ENCODE measurements at places on chromosomes 2 and 18.
A peak's percentile ranks its signal among the peaks of the same experiment; 100 is the strongest.

GRCh38 chr2:121330921-121331320 is 45.9 kb upstream of the TFCP2L1 start:
- no peak for DNase-seq

DNA sequence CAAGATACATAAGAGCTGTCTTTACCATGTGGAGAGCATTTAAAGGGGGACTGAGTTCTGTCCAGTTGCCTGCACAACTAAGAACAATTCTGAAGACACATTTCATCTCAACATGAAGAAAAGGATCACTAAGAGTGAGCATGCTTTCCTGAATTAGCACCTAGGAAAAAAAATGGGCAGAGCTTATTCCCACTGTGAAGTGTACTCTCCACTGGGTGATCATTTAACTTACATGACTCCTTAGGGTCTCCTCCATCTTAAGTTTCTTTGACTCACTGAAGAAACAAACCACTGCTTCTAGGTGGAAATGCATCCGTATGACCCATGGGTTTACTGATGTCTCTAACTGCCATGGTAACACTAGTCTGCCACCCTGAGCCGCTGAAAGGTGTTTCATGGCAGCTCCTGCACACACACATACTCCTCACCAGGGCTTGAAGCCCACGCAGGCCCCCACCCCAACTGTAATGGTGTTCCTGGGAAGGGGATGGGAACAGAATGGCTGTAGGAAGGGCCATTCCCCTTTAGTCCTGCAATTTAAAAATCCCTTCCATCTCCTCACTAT is 27.1 kb downstream of the HDLBP start:
- DNase-seq: no peak

DNA sequence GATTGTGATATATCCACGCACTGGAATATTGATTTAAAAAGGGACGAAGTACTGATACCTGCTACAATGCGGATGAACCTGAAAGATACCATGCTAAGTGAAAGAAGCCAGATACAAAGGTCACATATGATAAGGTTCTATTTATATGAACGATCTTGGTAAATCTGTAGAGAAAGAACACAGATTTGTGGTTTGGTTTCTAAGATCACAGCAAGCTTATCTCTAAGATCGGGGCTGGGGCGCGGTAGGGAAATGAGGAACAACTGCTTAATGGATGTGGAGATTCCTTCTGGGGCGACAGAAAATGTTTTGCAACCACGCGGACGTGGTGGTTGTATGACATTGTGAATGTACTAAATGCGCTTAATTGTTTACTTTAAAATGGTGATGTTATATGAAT is 60.1 kb downstream of the NEDD4L start:
- DNase-seq: no peak

DNA sequence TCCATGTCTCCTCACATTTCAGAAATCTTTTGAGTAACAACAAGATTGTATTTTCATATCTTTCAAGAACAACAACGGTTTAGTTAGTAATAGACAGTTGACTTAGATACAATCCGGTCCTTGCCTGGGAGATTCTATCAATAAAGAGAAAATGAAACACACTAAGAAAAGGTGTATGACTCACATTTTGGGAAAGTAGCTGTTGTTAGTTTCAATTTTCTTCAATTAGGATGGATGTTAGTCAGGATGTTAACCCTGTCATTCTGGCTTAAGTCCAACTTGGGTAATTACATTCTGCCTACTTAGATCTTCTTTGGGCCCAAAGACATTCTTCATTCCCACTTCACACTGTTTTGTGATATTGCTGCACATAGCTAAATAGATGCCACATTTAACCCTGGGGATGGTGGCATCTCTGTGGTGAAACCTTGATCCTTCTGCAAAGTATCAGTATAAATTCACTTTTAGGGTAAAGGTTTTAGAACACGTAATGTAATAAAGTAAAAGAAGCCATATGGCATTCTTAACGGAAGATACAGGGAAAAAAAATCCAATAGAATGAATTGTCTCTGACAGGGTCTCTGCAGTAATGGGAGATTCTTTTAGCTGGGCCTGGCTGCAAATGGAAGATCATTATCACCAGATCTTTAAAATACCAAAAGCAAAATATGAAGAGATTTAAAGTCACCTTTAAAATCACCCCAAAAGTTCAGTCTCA is 365.5 kb downstream of the FIGN start:
- DNase-seq: no peak

DNA sequence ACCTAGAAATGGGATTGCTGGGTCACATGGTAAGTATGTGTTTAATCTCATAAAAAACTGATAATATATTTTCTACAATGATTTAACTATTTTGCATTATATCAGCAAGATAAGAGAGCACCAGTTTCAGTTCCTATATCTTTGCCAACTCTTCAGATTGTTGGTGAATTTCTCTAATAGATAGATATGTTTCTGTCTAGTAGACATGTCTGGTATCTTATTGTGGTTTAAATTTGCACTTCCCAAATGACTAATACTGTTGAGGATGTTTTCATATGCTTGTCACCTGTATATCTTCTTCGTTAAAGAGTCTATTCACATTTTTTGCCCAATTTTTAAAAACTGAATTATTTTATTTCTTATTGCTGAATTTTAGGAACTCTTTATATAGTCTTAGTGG is 113.8 kb upstream of the UXS1 start:
- DNase-seq: no peak

GRCh38 chr2:188668017-188668680 is 306.0 kb upstream of the COL3A1 start:
- no peak for DNase-seq

DNA sequence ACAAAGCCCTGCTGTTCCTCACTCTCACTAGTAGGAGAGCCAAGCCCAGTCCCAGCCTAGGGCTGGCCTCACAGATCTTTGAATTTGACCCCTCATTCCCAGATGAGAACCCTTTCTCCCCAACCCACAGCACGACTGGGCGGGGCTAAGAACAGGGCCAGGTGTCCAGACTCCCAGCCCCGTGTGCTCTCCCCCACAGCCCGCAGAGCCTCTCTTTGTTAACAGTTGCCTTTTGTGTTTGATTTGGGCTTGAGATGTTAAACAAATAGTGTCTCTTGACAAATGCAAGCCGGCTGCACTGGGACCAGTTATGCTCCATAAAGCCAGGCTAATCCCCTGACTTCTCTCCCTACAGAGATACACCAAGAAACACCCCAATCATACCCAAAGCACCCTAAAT is 4.7 kb upstream of the KCNK3 start:
- DNase-seq: no peak

DNA sequence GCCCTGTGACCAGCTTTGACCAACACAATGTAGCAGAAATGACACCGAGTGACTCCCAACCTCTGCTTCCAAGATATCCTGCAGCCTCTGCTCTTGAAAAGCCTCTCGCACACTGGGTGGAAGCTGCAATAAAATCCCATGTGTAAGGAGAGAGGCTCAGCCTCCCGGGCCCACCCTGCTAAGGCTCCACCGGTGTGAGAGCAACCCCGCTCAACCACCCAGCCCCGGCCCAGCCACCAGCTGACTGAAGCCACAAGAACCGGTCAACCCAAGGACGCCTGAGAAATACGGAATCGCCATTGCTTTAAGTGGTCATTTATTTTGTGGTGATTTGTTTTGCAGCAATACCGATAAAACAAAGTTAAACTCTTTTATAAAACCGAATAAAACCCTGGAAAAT is 452.8 kb upstream of the SMIM21 start:
- DNase-seq: no peak

DNA sequence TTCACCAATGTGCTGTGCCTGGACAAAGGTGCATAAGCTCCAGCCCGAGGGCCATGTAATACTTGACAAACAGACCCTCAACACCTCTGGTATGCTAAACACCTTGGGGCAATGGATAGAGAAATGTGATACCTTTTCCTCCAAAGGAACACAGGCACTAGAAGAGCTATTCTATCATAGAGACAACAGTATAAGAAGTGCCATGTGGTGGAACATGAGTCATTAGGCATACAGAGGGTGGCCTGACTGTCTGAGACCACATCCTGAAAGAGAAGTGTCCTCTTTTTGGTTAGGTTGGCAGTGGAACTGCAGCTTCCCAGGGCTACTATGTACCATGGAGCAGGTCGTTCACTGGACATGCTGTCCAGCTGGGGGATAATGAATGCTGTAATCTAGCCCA is 153.9 kb downstream of the INSIG2 start:
- DNase-seq: no peak

DNA sequence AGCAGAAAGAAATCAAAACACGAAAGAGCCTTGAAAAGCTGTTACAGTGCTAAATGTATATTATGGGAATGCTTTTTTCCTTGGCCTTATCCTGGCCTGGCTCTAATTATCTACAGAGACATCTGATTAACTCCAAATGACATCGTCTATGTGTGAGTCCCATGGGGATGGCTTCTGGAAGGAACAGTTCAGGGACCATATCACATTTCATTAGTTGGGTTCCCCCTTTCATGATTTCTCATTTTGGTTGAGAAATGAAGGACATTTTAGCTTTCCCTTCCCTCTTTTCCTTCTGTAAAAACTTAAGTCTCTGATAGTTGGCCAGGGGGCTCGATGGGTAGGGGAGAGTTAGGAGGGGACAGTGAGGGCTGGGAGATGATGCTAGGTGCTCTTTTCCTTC is 116.7 kb downstream of the PRKCE start:
- DNase-seq: no peak

- DNase-seq: no peak
Observed at GRCh38 chr18:77298172-77298571, 48.5 kb downstream of the GALR1 start.

GRCh38 chr18:76265497-76266235 is 229.4 kb downstream of the ZNF516 start:
- DNase-seq: no peak

GRCh38 chr2:200455958-200456421 is 53.9 kb downstream of the KCTD18 start:
- no peak for DNase-seq

DNA sequence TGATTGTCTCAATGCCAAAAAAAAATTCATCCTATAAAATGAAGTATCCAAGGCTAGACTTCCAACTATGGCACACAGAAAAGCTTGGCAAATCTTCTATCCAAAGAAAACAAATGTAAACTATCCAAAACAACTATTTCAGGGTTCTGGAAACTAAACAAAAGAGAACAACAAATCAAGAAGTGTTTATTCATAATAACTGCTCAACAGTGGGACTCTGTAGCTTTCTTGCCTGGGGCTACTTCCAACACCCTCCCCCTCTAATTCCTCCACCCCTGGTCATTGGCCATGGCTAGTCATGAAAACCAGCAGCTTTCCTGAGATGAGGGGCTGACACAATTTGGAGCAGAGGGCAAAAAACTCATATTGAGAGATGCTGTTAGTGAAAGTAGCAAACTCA is 107.0 kb downstream of the EXOC6B start:
- DNase-seq: no peak

- no peak for DNase-seq
Observed at GRCh38 chr2:8151888-8152287, 530.0 kb upstream of the ID2 start.

DNA sequence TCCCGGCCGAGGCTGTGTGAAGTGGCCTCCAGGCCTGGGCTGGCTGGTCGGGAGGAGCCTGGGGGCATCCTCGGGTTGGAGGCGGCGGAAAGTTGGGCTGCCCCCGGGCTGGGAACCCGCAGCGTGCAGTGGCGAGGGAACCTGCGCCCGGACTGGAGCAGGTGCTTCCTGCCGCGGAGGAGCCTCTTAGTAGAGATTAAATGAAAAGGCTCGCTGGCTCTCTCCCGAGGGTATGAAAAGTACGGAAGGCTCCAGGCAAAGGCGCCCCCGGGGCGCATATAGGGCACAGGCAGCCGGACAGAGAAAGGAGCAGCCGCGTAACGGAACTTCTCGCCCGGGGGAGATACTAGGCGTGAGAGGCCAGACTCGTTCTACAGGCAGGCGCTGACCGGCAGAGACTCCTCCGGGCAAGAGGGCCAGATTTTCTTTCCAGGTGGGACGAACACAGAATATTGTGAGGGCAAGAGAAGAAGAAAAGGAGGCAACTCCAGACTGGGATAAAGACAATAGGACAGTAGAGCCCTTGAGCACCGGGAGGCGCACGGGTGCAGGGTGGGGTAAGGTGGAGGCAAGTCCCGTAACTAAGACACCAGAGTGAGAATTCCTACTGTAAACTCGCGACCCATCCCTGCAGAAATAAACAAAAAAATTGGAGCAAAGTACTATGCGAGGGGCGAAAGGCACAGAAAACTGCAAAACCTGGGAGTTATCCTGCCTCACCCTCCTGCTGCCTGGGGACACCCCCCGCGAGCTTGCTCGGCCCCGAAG is 816 bp downstream of the CDH2 start:
- no peak for DNase-seq

GRCh38 chr2:24087032-24087431 is 2.4 kb upstream of the TP53I3 start:
- no peak for DNase-seq

- no peak for DNase-seq
Observed at GRCh38 chr2:231524477-231525247, 5.6 kb downstream of the NMUR1 start.

DNA sequence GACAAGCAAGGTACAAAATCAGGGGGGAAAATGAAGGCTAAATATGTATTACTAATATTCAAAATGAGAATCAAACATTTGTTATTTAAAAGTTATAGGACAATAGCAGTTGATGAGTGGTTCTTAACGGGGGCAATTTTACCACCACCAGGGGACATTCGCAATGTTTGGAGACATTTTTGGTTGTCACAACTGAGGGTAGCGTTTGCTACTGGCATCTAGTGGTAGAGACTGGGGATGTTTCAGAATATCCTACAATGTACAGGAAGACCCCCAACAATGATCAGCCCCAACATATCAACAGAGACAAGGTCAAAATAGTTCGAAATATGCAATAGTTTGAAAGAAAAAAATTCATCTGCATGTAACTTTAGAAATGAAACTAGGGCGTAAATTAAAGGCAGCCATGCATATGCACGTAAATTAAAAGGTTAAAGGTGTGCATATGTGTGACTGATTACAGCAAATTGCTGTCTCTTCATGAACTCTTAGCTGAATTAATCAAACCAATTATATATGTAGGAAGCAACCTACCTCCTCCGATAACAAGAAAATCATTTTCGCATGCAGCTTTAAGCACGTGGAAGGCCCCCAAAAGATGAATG is 61.2 kb upstream of the CUL3 start:
- DNase-seq: no peak

GRCh38 chr2:48852938-48853337 is 97.4 kb upstream of the LHCGR start:
- DNase-seq: no peak

- DNase-seq: peak; percentile 47
Observed at GRCh38 chr2:98507891-98508708, 63.4 kb downstream of the INPP4A start.

GRCh38 chr2:171810422-171811244 is 83.4 kb downstream of the SLC25A12 start:
- no peak for DNase-seq

DNA sequence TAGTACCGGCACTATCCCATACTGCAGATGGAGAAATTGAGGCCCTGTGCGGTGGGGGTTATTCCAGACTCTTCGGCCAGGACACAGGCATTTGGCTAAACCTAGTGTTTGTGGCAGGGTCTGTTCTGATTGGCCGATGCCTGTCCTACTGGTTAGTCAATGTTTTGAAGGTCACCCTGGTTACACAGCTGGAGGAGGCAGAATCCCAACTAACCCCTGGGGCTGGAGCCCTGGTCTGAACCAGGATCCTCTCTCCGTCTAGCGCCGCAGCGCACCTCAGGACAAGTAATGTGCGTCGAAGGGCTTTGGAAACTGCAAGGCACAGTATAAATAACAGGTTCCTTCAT is 19.4 kb downstream of the TEX44 start:
- DNase-seq: no peak
